Mucosa of descending colon (tissue), 3 donors: ENCODE measurements at places on chromosomes 2 and 18. TPM values are rescaled to one million over a fixed set of nuclear protein-coding genes. Genes with fewer than 3 reads are reported as not detected.

DNA sequence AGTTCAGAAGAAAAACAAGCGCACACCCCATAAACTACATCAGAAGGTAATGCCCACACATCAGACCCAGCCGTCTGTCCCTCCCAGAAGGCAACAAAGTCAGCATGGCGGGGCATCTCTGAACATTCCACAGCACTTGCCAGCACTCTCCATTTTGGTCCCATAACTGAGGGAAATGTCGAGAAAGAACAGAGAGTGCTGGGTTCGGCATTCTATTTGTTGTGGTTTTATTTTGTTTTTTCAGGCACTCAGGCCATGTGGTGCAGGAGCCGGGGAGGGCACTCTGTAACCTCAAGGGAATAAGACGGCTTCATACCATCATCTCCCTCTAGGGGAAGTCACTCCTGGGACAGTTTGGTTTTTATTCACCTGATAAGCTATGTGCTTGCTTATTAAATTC is 156.0 kb downstream of the SEPTIN10 start:
- DNase-seq: no peak

DNA sequence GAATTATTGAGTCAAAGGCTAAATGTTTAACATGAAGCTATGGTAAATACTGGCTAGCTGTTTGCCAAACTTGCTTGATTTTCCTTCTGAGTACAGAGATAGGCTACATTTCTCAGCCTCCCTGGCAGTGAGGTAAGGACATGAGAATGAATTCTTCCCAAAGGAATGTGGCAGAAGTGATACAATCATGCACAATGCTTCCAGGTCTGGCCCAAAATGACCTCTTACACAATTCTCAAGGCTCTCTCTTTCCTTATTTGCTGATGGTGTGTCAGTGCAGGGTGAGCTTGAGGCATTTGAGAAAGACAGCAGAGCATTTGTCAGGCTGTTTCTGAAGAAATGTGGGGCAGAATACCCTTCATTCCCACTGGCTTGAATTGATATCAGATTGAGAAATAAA is 95.6 kb upstream of the NABP1 start:
- DNase-seq: no peak

- peak; percentile 37 for DNase-seq
Measured at GRCh38 chr2:109238580-109238979, 109.6 kb downstream of the SH3RF3 start.

- no peak for DNase-seq
Measured at GRCh38 chr2:143771939-143772338, 642.7 kb downstream of the ARHGAP15 start.

DNA sequence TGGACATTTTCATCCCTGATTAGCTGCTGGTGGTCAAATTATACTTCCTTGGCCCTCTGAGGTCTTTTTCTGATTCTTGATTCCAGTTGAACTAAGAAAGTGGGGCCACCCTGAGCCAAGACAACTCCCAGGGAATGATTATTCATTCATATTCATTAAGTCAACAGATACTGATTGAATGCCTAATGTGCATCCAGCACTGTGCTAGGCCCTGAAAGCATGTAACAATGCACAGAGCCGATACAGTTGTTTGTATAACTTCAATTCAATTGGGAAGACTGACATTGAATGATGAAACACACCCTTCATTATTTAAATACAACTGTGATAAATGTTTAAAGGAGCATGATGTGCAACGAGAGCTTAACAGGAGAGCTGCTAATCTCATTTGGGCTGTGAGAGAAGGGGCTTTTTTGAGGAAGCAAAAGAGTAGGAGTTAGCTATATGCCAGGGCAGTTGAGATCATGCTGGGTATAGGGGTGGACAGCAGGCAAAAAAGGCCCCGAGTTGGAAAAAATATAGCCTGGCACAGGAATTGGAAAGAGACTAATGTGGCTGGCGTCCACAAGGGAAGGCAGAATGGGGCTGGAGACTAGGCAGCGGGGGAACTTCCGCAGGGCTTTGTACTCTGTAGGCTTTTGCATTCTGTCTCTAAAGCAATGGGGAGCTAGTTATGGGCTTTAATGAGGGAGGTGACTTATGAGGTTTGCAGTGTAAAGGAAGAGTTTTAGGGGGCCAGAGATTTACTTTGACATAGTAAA is 57.2 kb upstream of the ACVR1 start:
- no peak for DNase-seq

- DNase-seq: no peak
Measured at GRCh38 chr18:80105369-80106167, 3.5 kb upstream of the ADNP2 start.

SYT4 gene
- 0.38 TPM for total RNA-seq

STPG4 gene
- 0.63 TPM for total RNA-seq

LIMS4 gene
- total RNA-seq: 0.65 TPM

PRKAG3 gene
- total RNA-seq: not detected

ASB18 gene
- total RNA-seq: not detected

TEX44 gene
- total RNA-seq: not detected
